T-helper 22 cell (primary cell): ENCODE measurements at places on chromosomes 13 and 19.

DNA sequence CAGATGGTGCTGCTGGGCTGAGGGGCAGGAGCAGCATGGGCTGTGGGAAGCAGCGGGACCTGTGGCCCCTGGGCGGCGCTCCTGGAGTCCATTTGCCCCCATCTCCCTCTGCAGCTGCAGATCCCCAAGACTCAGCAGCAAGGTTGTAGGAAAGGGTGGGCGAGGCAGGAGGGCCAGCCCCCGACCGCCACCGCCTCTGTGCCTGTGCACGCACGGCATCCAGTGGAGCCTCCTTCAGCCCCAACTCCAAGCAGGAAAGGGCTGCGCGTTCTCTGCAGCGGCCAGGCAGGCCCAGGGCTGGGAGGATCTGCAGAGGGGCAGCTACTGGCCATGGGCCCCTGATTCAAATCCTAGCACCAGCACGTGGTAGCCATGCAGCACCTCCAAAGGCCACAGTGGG, 20.8 kb downstream of the DPF1 start:
- DNase-seq: no peak

GRCh38 chr13:33367926-33368325, 82.4 kb upstream of the STARD13 start:
- no peak for DNase-seq

DNA sequence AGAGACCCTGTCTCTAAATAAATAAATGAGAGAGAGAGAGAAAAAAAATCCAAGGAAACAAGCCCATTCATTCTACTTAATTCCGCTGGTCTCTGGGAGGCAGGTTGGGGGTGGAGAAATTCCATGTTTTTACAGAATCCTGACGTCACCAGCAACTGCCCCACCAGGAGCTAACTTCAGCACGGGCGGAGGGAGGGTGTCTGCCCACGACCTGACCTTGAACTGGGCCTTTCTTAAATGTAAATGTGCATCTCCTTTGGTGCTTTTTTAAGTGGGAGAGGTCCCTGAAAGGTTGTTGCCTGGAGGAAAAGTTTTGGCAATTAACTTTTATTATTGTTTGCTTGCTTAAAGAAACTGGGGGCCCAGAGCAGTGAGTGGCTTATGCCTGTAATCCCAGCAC, 15.5 kb downstream of the KLF2 start:
- DNase-seq: no peak

DNA sequence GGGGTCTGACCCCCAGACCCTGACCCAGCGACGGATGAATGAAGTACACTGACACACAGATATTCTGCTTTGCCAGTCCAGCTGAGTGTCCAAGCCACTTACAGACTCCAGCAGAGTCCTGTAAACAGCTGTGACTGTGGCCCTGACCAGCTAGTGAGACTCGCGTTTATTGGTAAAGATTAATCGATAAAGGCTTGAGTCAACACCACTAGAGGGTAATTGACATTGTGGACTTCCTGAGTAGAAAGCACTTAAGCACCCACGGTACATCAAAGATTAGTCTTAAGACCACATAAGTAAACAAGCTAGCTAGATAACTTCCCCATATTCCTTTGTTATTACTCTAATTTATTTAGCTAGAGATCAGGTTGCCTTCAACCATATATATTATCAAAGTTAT, 146.0 kb downstream of the OXGR1 start:
- DNase-seq: no peak

- DNase-seq: no peak
These were observed 11.3 kb upstream of the TNFRSF19 start for GRCh38 chr13:23558675-23559536.
